ENCODE measurements at places on chromosomes 3 and 15. TPM values are rescaled to one million over a fixed set of nuclear protein-coding genes. Genes with fewer than 3 reads are reported as not detected.

DNA sequence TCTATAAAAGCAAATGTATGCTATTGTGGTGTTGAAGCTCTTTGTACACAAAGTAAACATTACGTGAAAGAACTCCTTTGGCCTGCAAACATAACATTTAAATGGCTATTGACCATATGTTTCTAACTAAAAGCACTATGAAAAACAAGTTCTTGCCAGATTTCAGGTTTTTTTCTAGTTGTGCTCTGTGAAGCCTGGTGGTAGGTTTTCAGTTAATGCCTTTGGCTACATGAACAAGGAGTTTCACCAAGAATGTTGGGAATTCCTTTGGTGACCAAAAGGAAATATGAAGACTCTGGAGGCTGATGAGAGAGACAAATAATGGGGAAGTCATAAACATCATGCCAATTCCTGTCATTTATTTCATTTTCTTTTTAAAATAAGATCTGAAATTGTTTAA, 66.0 kb downstream of the RBMS3 start:
- no peak for DNase-seq

- DNase-seq: no peak
These were observed 3.7 kb downstream of the TCAIM start for GRCh38 chr3:44342176-44342790.

- no peak for DNase-seq
These were observed 984.1 kb downstream of the EPHA3 start for GRCh38 chr3:90091549-90091948.

The NANOGP8 gene
- 2.8 TPM for total RNA-seq

The RAB6B gene
- 6.0 TPM for total RNA-seq

All from uterus (tissue), 4 donors.